ENCODE measurements at places on chromosomes 5 and 9.

DNA sequence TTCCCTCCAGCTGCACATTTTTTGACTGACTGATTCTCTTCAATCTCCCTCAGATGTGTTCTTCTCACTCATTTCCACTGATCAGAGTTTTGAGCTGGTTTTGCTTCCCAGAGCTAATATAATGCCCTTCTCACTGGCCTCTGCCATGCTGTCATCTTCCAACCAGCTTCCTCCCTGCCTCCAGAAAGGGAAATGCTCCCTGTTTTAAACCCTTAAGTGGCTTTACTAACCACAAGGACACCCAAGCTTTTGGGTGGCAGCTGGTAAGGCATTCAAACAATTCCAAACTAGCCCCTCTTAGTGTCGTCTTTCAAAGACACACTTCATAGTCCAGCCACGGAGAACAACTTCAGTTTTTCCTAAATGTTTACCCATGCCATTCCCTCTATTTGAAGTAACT is 172.5 kb downstream of the CRB2 start:
- no peak for DNase-seq

- DNase-seq, result no peak
These were observed 22.2 kb downstream of the MROH2B start for GRCh38 chr5:41048986-41049385.

GRCh38 chr5:149452007-149452664 is 73.0 kb upstream of the IL17B start:
- DNase-seq, result peak; percentile 84

DNA sequence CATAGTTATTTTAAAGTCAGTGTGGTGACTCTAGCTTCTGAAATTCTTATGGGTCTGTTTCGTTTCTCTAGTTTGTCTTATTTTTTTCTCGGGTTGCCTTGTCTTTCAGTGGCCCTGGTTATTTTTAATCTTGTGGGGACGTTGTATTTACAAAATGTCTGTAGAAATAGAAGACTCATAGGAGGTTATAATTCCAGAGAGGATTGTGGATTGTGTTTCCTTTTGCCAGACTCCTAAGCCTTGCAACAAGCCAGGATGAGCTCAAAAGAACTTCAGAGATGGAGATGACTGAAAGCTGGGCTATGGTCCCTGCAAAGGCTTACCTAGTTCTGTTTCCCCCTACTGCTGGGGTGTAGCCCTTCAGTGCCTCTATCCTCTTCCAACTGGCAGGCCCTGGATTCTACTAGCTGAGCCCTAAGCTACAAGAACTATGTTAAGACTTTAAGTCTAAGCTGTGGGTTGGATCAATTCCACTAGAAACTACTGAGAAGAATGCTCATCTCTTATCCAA is 32.2 kb upstream of the LECT2 start:
- no peak for DNase-seq

DNA sequence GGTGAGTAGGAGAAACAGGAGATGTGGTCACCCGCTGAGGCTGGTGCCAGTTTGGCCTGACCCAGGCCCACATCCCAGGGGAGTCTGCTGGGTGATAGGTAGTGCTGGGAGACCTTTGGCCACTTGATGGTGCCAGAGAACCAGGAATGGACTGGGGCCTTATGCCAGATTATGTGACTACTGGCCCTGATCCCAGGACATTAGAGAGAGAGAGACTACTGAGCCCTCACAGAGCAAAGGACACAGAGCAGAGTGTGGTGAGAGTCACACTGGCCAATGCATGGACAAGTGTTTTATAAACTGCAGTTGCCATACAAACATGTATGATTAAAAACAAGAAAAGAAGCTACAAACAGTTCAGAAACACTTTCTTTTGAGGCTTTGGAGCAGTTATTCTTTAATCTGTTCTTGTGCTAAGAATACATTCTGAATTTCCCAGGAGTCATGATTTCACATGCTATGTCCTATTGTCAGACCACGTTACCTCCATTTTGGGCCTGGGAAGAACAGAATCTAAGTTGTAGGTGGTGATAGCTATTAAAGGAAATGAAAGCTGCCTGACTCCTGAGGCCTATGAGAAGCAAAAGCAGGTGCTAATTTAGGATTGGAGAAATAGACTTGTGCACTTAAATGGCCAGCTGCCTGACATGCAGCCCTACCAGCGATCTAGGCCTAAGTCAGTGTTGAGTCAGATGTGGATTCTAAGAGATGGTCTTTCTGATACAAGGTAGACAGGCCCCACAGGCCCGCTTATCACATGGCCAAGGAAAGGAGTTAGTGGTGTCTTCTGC is 32.6 kb upstream of the TMOD1 start:
- DNase-seq, result peak; percentile 52

DNA sequence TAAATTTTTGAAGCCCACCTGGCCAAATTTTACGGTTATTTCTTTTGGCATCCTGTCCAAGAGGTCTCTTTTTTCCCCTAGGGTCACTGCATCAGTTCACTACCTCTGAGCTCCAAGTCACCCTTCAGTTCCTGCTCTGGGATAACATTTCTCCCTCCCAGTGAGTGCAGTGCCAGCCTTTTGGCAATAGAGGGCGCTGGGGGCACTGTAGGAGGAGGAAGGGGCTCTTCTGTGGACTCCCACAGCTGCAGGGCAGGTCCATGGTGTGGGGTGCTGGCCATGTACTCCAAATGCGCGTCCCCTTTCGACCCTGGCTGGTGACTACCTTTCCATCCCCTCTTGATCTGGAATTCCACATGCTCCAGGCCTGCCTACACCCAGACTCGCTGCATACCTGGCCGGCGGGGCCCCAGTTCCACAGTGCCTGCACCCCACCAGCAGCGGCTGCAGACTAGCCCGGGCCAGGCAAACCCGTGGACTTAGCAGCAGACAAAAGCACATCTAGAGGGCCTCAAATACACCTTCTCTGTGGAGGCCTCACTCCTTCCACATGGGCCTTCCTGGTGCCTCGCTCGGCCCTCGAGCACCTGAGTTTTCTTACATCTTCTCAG is 20.3 kb upstream of the NINJ1 start:
- peak; percentile 50 for DNase-seq

DNA sequence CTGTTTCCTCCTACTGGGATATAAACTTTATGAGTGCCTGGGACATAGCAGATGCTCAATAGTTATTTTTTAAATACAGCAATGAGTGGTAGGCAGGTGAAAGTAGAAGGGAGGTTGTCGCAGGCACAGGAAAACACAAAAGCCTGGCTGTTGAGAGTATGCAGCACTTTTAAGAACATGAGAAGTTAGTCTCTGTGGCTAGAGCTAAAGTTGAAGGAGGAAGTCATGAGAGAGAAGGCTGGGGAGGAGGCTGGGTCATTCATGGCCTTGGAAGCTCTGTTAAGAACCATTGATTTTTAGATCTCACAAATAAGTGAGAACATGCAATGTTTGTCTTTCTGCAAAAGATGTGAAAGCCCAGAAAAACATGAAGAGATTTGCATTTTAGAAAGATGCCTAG is 126.7 kb downstream of the PRKACG start:
- DNase-seq, result no peak

GRCh38 chr5:33929925-33930690 is 6.1 kb upstream of the RXFP3 start:
- DNase-seq, result no peak

- DNase-seq, result peak; percentile 58
These were observed 87.6 kb downstream of the ERP44 start for GRCh38 chr9:100011062-100011681.

DNA sequence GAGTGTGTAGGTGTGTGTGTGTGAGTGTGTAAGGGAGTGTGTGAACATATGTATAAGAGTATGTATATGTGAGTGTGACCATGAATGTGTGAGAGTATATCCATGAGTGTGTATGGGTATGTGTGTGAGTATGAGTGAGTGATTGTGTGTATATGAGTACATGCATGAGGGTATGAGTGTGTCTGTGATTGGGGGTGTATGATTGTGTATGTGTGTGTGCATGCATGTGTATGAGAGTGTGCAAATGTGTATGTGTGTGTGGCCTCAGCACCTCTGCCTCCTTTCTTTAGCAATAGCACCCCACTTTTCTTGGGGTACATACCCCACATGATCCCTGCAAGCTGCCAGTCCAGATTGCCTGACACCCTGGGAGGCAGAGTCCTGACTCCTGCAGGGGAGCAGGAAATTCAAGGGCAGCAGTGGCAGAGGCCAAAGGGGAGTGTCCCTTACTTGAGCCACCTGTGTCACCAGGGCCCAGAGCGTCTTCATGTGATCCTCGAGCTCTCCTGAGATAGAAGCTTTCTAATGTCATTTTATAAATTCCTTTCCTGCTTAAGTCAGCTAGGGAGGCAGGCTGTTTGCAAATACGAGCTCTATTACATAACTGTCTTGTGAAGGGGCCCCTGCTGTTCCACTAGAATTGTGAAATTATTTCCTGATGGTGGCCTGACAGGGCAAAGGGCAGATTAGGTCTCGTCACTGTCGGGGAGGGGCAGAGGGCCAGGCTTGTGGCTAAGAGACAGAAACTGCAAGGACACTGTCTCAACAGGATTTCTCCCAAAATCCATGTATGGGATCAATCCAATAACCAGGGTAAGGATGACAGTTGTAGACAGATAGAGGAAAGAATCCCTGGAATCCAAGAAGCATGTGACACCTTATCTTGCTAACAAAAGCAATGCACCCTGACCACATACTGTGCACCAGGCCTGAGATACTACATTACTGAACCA is 389.1 kb downstream of the GADD45G start:
- DNase-seq, result no peak

DNA sequence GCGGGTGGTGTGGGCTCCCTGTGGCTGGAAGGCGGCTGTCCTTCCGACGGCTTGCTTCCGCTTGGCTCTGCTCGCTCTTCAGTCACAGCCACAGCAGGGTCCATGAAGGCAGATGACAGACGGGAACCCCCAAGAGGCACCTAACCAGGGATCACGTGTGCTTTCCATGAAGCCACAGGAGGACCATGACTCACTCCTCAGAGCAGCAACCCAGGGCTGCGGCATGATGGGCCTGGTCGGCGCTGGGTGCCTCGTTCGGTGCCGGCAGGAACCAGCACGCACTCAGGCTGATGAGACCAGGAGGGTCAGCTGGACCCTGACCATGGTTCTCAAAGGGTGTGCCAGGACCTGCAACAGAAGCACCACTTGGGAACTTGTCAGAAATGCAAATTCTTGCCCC is 32.8 kb upstream of the MED10 start:
- no peak for DNase-seq

DNA sequence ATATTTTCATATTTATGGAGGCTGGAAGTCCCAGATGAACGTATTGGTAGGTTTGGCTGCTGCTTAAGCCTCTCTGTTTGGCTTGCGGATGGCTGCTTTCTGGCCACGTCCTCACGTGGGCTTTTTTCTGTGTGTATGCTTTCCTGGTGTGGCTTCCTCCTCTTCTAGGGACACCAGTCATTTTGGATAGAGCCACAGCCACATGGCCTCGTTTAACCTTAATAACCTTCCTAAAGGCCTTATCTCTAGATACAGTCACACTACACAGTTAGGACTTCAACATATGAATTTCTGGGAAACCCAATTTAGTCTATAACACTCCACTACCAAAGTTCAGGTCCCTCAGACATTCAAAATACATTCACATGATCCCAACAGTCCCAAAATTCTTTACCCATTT is 26.9 kb downstream of the NUTM2F start:
- DNase-seq, result no peak

DNA sequence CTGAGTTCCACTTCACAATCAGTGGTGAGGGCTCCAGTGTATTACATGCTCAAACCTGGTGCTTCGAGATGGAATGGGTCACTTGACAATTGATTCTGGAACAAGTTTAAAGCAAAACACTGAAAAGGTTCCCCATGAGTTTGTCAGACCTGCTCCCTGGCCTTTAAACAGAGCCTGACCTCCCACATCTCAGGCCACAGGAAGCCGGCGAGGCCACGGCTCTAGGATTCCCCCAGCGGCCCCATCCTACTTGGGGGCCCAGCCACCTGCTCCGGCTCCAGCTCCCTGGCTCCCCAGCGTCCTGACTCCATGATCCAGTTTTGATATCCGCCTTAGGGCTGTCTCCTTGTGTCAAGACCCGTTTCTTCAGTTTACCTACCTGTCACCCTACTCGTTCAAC is 62.0 kb downstream of the TTLL11 start:
- peak; percentile 34 for DNase-seq

DNA sequence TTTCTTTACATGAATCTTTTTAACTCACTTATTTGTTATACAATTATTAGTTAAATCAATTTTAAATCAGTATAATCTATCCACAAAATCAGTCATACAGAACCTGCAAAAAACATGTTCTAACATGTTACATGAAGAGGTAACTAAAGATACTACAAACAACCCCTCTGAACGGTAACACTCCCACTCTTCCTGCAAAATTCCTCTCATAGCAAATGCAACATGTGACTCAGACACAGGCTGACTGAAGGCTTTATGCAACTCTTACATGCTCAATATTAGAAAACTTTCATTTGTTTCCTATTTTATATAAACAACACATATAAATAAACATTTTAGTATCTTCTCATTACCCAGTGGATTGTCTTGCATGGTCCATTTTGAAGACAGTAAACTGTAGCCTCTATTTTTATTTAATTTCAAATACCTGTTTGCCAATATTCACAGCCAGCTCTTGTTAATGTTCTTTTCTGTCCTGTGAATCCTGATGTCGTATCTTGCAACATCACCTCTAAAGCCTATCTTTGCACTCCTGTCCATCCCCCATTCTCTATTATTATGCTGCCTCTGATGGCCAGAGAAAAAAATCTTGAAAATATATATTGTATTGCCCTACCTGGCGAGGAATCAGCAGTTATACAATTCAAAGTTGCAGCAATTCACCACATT is 100.5 kb upstream of the CCDC152 start:
- DNase-seq, result no peak

DNA sequence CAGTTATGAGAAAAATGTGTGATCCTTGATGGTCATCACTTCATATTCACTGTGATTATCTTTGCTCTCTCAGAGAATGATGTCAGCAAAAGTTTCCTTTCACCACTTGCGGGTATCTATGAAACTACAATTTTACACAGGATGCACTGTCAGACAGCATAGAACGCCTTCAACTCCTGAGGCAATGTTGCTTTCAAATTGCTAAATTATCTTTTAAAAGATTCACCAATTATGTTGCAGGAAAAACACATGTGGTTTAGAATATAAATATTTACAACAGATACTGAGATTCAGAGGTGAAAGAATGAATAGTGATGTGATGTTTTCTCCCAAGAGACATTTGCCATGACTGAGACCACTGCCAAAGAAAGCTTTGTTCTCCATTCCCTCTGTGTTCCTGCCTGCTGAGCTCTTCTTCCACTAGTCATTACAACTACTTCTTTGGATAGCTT is 879.8 kb upstream of the DMAC1 start:
- no peak for DNase-seq

- DNase-seq, result no peak
These were observed 33.5 kb downstream of the EPB41L4A start for GRCh38 chr5:112385566-112385965.

GRCh38 chr5:172549696-172550095 is 91.4 kb upstream of the NEURL1B start:
- DNase-seq, result no peak
